Activated CD4-positive, CD25-positive, alpha-beta regulatory T cell treated with anti-CD3 and anti-CD28 coated beads, Interleukin-2, amount 50 U/mL, for 72 hours (primary cell): ENCODE measurements at places on chromosomes 3 and 15.
A peak's percentile ranks its signal among the peaks of the same experiment; 100 is the strongest.

- no peak for DNase-seq
Observed at GRCh38 chr3:66577426-66578203, 76.8 kb upstream of the LRIG1 start.

- DNase-seq, result no peak
Observed at GRCh38 chr3:6989608-6990291, 128.8 kb downstream of the GRM7 start.

DNA sequence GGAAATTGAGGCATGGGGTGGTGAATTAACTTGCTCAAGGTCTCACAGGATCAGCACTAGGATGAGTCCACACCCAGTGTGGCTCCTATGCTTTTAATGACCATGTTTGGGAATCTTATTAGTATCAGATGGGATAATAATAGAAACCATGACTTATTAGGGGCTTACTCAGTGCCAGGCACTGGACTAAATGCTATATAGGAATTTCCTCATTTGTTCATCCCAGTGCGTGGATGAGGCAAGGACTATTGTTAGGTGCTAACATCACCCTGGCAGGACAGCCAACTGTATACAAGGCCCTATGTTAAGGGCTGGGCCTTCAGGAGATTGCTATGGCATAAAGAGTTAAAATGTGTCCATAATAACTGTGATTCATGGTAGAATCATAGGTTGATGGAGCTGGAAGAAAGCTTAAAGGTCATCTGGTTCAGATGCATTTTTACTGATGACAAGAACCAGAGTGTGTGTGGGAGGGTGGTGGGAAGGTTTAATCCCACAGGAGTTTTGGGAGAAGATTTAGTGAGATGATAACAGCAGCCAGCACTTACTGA is 4.7 kb upstream of the FEM1B start:
- DNase-seq, result no peak

DNA sequence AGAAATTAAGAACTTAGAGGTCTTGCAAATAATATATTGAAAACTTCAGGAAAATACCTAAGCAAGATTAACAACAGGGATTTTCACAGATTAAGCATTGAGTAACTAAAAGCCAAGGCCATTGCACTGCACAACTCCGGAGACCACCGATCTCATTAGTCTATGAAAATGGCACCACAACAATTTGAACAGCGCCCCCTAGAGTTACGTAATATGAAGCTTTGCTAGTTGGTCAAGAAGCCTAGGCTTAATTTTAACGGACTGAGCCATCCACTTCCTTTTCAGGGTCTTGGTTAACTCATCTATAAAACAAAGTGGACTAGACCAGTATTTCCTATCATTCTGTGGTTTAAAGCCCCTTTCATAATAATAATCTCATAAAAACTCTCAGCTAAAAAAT is 24.8 kb downstream of the TMEM212 start:
- DNase-seq, result no peak

DNA sequence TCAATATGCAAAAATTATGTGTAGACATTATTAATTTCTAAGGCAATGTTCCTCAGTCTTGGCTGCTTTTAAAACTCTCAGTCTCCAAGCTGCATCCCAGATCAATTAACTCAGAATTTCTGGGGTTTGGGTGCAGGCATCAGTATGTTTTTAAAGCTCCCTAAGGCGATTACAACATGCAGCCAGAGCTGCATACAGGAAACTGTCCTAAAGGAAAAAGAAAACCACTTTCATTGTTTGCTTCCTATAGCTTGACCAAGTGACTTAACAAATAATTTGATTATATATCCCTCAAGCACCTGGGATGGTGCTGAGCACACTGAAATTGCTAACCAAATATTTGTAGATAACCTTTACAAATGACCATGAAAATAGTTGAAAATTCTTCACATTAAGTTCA is 194.7 kb downstream of the DTWD1 start:
- no peak for DNase-seq

- DNase-seq, result no peak
Observed at GRCh38 chr3:105315815-105316214, 50.9 kb upstream of the ALCAM start.

DNA sequence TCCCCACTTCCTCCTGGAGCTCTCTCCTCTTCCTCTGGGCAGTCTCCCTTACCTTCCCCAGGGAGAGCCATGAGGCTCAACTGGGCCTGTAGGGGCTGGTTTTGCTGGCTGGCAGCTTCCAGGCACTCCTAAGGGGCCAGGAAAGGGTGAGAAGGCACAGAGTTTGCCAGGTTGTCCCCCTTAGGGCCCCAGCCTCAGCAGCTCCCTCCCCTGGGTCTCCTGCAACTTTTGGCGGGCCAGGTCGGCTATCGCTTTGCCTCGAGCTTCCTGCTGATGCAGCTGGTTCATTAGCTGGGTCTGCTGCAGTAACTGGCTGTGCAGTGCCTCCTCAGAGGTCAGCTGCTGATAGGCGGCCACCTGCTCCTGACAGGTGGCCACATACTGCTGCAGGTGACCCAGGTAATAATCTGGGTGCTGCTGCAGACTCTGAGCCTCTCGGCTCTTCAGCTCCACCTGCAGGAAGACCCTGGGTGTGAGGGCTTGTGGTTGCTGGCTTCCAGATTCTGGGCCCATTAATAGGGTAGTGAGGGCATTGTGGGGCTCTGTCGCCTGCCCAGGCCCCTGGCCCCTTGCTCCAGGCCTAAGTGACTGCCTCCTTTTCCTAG is 29.7 kb upstream of the OR4F6 start:
- no peak for DNase-seq

DNA sequence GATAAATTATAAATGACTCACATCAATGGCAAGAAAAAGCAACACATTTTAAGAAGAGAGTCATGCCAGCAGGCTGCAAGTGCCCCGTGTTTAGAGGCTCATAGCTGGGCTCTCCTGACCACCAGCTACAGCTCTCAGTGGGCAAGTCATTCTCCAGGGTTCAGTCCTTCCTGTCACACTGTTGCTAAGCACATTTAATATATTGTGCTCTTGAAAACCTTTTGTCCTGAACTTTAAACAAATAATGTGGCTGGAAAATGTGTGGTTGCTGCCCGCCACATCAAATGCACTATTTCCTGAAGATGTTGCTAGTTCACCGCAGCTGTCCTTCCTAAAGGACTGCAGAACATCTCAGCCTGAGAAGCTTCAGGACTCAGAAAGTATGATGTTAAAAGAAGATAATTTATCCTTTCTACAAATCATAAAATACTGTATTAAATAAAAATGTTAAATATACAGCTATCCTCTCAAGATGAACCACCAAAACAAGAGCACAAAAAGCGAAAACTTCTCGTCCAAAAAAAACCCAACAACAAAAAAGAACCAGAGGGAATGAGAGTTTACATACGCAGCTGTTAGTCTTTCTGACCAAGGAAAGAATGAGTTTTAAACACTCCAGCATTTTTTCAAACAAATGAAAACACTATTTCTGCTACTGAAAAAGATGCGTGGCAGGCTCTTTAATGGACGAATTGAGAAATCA is 951 bp downstream of the TARS3 start:
- peak; percentile 31 for DNase-seq

- no peak for DNase-seq
Observed at GRCh38 chr15:53625962-53626845, 133.3 kb downstream of the WDR72 start.

DNA sequence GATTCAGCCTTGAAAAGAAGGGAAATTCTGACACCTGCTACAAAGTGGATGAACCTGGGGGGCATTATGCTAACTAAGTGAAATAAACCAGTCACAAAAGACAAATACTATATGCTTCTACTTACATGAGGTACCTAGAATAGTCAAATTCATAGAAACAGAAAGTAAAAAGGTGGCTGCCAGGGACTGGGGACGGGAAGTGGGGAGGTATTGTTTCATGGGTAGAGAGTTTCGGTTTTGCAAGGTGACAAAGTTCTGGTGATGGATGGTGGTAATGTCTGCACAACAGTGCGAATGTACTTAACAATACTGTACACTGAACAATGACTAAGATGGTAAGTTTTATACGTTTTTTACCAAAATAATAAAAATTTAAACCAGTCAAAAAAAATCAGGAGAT is 4.8 kb downstream of the IDH2 start:
- peak; percentile 54 for DNase-seq

DNA sequence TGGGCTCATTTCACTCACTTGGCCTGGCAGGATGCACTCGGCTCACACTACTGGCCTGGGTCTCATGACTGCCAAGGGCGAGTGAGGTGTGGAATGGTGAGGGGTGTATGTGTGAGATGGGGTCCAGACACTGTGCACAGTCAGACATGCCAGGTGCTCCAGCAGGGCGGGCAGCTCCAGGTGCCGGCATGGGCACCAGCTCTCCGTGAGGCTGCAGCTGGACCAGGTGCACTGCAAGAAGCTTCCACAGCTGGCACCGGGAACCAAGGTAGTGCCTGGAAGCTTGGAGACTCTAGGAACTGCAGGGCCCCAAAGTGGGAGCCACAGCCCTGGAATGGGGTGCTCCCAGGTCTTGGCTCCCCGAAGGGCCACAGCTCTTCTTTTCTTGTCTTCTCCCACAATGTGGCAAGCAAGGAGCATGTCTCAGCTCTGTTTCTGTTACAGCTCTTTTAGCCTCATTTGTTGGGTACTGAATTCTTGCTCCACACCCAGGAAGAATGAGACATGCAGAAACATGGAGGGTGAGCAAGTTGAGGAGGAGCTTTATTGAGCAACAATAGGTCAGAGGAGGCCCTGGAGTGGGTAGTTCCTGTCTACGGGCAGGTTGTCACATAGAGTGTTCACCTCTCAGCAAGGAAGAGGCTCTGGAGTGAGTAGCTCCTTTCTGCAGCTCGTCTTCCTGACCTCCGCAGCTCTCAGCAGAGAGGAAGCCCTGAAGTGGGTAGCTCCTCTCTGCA is 762.8 kb downstream of the CADM2 start:
- DNase-seq, result no peak

DNA sequence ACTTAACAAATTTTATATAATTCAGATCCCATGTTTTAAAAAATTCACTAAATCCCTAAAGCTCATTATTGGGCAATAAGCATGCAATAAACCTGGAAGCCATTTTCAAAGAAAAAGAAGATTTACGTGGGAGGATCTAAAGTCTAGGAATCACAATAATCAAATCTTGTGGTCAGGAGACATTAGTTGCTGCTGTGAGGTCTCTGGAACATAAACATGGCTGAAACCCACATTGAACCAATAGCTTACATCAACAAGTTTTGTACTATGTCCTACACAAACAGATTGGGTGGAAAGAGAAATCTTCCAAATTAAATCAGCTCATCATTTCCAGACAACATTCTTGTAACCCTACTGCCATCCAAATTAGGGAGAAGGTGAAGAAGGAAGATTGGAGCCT is 121.9 kb upstream of the EPHA3 start:
- no peak for DNase-seq

GRCh38 chr3:67723863-67724262 is 69.5 kb upstream of the SUCLG2 start:
- DNase-seq, result no peak

DNA sequence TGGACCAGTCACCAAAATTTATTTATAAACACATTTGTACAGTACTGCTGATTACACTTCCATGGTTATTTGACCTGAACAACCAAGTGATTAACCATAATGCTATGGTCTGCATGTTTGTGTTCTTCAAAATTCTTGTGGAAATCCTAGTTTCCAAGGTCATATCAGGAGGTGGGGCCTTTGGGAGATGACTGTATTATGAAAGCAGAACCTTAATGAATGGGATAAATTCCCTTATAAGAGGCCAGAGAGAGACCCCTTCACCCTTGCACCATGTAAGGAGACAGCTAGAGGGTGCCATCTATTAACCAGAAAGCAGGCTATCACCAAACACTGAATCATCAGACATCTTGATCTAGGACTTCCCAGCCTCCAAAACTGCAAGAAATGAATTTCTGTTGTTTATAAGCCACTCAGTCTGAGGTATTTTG is 1.9 kb downstream of the SCAPER start:
- no peak for DNase-seq

GRCh38 chr3:196962930-196963630 is 5.6 kb downstream of the PIGZ start:
- DNase-seq, result no peak

GRCh38 chr3:186592682-186593081 is 20.2 kb upstream of the AHSG start:
- no peak for DNase-seq

DNA sequence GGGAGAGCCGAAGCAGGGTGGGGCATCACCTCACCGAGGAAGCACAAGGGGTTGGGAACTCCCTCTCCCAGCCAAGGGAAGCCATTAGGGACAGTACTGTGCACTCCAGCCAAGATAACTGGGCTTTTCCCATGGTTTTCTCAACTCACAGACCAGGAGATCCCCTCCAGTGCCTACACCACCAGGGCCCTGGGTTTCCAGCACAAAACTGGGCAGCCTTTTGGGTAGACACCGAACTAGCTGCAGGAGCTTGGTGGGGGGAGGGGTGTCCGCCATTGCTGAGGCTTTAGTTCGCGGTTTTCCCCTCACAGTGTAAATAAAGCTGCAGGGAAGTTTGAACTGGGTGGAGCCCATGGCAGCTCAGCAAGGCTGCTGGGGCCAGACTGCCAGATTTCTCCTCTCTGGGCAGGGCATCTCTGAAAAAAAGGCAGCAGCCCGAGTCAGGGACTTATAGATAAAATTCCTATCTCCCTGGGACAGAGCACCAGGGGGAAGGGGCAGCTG is 129.6 kb upstream of the LMCD1 start:
- no peak for DNase-seq

DNA sequence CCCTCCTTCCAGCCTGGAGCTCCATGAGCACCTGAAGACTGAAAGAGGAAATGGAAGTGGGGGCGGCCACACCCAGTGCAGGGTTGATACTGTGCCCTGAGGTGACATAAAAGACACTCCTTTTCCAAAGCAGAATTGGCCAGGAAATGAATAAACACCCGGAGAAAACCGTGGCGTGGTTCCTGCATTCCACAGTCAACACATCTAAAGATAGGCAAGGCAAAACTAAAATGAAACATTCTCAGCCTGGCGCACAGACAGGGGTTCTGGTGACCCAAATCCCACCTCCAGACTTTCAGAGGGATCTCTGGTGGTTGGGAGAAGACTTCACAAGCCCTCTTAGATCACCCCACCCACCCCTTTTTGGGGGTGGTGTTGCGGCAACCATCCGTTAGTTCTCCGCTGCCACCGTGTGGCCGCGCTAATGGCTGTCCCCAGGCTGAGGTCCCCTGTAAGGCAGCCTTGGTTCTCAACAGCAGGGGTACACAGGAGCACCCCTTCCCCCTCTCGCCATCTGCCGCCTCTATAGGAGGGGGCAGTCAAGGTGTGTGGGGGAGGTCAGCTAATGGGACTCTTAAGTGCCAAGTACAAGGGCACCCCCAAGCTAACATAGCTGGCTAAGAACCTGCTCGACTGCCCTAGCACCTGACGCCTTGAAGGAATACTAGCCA is 2.5 kb upstream of the MST1R start:
- peak; percentile 46 for DNase-seq

GRCh38 chr15:40506964-40507571 is 36.3 kb downstream of the CHST14 start:
- DNase-seq, result peak; percentile 47

GRCh38 chr15:75751116-75751875 is 38.6 kb upstream of the CSPG4 start:
- no peak for DNase-seq

DNA sequence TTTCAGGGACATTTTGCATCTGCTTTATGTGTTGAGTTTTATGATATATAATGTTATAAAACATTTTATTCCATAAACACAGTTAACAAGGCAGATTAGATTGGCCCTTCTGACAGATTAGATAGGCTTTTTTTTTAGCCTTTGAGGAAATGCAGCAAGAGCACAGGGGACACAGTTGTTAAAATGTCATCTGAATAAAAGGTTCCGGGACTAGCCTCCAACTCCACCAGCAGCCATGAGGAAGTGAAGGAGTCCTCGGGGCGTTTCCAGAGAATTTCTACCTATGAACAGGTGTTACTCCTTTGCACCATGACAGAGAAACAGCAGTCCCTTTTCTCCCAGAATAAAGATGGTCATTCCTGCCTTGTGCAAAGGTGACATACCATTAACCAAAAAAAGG is 167.8 kb upstream of the KBTBD8 start:
- DNase-seq, result no peak
